ENCODE measurements at places on chromosomes 13 and 19. TPM values are rescaled to one million over a fixed set of nuclear protein-coding genes. Genes with fewer than 3 reads are reported as not detected.

- no peak overlapping the region for H3K27ac ChIP-seq
- H3K4me3 ChIP-seq = no peak overlapping the region
- no peaks in the 10 kb centered on the region for H3K27me3 ChIP-seq
- no peak for DNase-seq
These were observed 97.6 kb upstream of the SERP2 start for GRCh38 chr13:44276061-44276460.

DNA sequence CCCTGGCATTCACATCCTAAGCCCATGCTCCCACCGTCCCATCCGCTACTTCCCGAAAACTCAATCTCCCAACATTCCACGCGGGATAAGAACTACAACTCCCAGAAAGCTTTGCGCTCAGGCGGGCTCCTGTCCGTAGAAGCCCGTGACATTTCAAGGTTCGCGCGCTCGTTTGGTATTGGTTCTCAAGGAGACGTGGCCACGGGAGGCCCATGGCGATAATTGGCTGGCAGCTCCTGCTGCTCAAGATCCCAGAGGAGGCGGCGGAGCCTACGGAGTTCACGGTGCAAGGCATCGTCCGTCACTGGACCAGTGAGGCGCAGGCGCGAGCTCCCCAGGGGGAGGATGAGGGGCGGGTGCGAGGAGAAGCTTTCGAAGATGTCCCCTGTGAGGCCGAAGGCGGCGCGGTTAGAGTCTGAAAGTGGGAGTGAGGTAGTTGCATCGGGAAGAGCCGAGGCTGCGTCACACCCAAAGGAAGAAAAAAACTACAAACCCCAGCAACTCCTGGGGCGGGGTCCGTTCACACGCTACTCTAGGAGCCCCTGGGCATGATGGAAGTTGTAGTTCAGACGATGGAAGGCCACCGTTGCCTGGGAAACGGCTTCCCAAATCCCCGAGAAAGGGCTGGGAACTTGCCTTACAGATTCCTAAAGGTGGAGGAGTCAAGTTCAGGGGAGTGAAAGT, 1.2 kb upstream of the MAMSTR start:
- no peaks in the 10 kb centered on the region for H3K36me3 ChIP-seq
- H3K4me1 ChIP-seq = peaks cover 10% of the 10 kb centered on the region
- peak overlapping the region; percentile 74 for H3K27ac ChIP-seq
- peak overlapping the region; percentile 67 for H3K4me3 ChIP-seq

GRCh38 chr13:51246418-51247277, 24.4 kb downstream of the FAM124A start:
- no peaks in the 10 kb centered on the region for H3K36me3 ChIP-seq
- H3K4me3 ChIP-seq = no peak overlapping the region
- H3K27ac ChIP-seq = no peak overlapping the region
- DNase-seq = no peak
- H3K4me1 ChIP-seq = no peaks in the 10 kb centered on the region

ZNF577 gene
- 5.8 TPM for polyA plus RNA-seq

DNA sequence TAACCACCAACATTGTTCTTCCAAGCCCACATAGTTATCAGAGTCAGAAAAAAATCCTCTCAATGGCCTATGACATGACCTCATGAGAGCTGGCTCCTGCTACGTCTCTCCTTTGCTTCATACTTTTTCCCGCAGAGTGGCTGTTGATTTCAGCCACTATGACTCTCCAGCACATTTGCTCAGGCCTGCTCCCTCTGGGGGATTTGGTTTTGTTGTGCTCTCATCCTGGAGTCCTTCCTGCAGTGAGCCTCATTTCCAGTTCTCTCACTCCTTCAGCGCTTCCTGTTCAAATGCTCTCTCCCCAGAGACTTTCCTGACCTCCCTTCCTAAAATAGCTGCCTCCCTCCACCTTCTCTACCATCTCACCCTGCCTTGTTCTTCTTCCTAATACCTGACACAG, 72.0 kb upstream of the USP29 start:
- H3K27ac ChIP-seq = no peak overlapping the region
- H3K36me3 ChIP-seq = no peaks in the 10 kb centered on the region
- H3K27me3 ChIP-seq = no peaks in the 10 kb centered on the region
- no peak overlapping the region for H3K4me3 ChIP-seq
- no peaks in the 10 kb centered on the region for H3K4me1 ChIP-seq

DNA sequence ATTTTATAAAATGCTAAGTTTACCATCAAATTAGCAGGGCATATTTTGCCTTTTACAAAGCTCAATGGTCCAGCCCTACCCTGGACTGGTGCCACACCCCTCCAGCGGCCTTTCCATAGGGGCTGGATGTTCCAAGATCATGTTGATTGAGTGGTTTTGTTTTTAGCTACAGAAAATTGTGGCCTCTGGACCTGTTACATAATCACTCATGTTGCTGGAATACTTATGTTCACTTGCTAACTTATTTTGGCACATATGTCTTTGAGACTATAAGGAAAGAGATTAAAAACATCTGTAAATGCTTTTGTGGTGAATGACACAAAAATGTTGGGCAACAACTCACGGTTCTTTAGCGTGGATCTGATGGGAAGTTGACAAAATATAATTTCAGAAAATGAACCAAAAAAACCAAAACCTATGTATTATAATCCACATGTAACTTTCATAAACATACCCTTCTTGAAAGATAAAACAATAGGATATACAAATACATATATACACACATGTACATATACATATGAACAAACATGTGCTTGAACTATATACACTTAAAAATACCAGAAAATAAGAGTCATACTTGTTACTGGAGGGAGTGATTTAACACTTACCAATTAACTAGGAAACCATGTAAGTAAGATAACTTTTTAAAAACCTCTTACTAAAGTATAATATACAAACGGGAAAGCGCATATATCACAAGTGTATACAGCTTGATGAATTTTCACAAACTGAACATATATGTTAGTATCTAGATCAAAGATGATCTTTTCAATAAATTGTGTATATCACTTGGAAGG, 46.6 kb upstream of the SLC15A1 start:
- H3K36me3 ChIP-seq = no peaks in the 10 kb centered on the region
- no peak overlapping the region for H3K4me3 ChIP-seq
- no peaks in the 10 kb centered on the region for H3K27me3 ChIP-seq
- peak; percentile 61 for DNase-seq
- H3K27ac ChIP-seq = no peak overlapping the region

DNA sequence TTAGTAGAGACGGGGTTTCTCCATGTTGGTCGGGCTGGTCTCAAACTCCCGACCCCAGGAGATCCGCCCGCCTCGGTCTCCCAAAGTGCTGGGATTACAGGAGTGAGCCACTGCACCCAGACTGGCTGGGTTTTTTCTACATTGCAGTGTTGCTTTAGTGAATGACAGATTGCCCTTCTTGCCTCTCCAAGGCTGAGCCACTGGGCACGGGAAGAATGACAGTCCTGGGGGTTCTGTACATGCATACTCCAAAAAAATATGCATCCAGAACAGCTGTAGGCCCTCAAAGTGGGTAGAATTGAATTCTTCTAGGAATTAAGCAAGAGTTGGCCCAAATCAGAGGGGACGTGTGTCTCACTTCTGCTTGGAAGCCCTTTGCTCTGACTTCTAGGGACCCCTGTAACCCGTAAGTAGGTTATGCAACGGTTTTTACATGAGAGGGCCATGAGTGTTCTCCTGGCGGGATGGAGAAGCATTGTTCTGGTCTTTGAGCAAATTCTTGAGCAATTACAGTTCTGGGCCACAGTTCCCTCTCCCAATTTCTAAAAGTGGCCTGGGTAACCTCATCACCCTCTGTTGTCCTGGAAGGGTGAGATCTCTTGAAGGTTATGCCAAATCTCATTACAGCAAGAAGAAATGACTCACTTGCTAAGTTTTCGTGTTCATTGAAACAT, 3.6 kb downstream of the ACTN4 start:
- H3K4me1 ChIP-seq = peaks cover 38% of the 10 kb centered on the region
- peak; percentile 60 for DNase-seq
- H3K4me3 ChIP-seq = no peak overlapping the region
- peaks cover 2% of the 10 kb centered on the region for H3K36me3 ChIP-seq

GRCh38 chr13:33250609-33251008, 34.9 kb downstream of the STARD13 start:
- DNase-seq = peak; percentile 50
- H3K27me3 ChIP-seq = no peaks in the 10 kb centered on the region
- H3K4me3 ChIP-seq = no peak overlapping the region
- H3K27ac ChIP-seq = peak overlapping the region; percentile 19
- H3K4me1 ChIP-seq = peaks cover 14% of the 10 kb centered on the region
- peaks cover 11% of the 10 kb centered on the region for H3K36me3 ChIP-seq

GARIN5A gene
- polyA plus RNA-seq = 0.53 TPM

GRCh38 chr19:31450696-31451095, 101.5 kb upstream of the TSHZ3 start:
- no peak overlapping the region for H3K27ac ChIP-seq
- peaks cover 4% of the 10 kb centered on the region for H3K4me1 ChIP-seq
- H3K4me3 ChIP-seq = no peak overlapping the region
- H3K27me3 ChIP-seq = peaks cover 2% of the 10 kb centered on the region
- no peaks in the 10 kb centered on the region for H3K36me3 ChIP-seq

DNA sequence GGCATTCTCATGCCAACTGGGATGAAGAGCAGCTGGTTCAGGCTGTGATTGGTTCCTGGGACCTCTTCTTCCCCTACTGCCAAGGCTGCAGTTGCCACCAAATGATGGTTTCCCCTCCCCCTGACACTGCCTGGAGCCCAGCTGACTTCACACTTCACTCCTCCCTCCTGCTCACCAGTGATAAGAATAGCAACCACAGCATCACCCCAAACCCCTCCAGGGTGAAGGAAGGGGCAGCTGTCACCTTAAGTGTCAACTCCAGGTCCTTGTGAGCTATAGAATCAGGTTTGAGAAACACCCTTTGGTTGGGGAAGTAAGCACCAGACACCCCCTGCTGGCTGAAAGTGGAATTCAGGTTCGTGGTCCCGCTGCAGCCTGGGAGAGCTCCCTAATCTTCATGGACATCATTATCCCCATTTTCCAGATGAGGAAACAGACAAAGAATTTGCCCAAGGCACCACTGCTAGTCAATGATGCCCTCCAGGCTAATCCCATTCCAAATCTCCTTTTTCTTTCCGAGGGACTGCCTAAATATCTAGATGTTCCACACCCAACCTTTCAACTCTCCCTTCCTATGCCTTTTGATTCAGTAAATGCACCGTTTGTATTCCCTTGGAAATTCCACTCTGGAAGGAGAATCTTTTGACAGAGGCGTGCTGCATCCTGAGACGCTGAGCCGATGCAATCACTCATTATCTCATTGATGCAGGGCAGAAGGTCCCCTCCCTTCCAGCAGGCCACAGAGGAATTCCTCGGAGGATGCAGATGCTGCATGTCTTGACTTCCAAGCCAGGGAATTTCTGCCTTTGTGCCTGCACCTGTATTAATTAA, 50.6 kb upstream of the UQCRFS1 start:
- H3K4me1 ChIP-seq = no peaks in the 10 kb centered on the region
- H3K4me3 ChIP-seq = no peak overlapping the region
- H3K36me3 ChIP-seq = no peaks in the 10 kb centered on the region
- no peaks in the 10 kb centered on the region for H3K27me3 ChIP-seq
